ENCODE measurements at places on chromosomes 5 and 9. TPM values are rescaled to one million over a fixed set of nuclear protein-coding genes. Genes with fewer than 3 reads are reported as not detected.

BTNL3 gene
- not detected for total RNA-seq

DMRT3 gene
- total RNA-seq = not detected

SLC25A25 gene
- total RNA-seq = 33.6 TPM

PCDHGA4 gene
- total RNA-seq = 4.0 TPM

Data from aortic smooth muscle cell (primary cell).